ENCODE measurements at places on chromosomes 12 and 14.

GRCh38 chr14:51357250-51357649 is 117.2 kb downstream of the TMX1 start:
- peak; percentile 66 for DNase-seq

- no peak for DNase-seq
Measured at GRCh38 chr12:47739979-47740378, 14.7 kb upstream of the ENDOU start.

DNA sequence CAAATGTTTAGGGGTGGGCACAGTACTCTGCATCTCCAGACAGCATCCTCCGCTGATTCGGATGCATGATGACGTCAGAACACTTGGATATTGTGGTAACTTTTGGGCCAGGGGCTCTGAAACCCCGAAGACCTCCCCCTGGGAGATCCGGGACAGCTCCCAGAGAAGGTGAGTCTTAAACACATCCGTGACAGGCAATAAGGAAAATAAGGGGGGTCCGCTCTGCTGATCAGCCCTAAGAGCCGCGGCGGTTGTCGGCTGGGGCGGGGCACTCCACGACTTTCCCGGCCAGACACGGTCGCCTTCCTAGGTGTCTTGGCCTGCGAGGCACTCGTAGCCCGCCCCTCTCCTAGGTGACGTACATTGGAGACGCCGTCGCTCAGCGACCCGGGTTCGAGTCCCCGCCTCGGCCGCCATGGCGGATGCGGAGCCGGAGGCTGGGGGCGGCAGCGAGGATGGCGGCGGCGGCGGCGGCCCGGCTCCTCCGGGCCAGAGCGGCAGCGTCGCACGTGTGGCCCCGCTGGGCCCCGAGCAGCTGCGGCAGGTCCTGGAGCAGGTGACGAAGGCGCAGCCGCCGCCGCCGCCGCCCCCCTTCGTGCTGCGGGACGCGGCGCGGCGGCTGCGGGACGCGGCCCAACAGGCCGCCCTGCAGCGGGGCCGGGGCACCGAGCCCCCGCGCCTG is at the start of gene ZNF839:
Gene ZNF839 (plus strand): TSS at position 396 of the 682 bp plus-strand sequence. CDS start 20 bp downstream, at position 416.
- DNase-seq: peak; percentile 91

DNA sequence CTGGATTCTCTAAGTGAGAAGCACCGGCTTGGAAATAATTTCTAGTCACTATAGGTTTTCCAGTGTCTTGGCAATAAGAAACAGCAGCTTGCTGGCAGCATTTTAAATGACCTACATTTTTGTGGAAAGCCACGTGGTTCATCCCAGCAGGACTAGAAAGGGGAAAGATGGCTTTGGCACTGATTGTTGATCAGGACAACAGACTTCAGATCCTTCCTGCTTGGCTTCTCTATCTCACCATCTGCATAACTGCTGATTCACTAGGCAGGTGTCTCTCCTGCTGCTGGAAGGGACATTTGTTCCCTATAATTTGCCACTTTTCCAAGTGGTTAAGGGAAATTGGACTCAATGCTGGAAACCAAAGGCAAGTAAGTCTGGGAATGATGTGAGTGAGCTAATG is 131.0 kb downstream of the TTC8 start:
- peak; percentile 5 for DNase-seq

- DNase-seq: no peak
Measured at GRCh38 chr12:15428632-15429031, 106.3 kb downstream of the PTPRO start.

GRCh38 chr14:59707778-59708561 is 131.4 kb upstream of the CCDC175 start:
- no peak for DNase-seq

GRCh38 chr14:21631084-21631483 is 3.7 kb downstream of the OR10G2 start:
- DNase-seq: no peak

DNA sequence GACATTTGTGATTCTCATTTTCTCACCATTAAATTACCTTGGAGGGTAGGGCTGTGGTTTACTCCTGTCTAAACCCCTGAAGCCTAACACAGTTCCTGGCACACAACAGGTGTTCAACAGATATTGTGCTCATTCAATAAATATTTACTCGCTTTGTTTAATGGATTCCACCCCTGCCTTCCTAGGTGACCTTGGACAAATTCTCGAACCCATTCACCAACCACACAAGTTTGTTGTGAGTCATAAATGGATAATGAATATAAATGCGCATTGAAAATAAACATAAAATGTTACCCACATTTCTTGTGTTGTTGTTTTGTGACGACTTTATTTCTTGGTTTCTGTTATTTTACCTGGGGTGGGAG is 362 bp upstream of the TSFM start:
- DNase-seq: no peak

DNA sequence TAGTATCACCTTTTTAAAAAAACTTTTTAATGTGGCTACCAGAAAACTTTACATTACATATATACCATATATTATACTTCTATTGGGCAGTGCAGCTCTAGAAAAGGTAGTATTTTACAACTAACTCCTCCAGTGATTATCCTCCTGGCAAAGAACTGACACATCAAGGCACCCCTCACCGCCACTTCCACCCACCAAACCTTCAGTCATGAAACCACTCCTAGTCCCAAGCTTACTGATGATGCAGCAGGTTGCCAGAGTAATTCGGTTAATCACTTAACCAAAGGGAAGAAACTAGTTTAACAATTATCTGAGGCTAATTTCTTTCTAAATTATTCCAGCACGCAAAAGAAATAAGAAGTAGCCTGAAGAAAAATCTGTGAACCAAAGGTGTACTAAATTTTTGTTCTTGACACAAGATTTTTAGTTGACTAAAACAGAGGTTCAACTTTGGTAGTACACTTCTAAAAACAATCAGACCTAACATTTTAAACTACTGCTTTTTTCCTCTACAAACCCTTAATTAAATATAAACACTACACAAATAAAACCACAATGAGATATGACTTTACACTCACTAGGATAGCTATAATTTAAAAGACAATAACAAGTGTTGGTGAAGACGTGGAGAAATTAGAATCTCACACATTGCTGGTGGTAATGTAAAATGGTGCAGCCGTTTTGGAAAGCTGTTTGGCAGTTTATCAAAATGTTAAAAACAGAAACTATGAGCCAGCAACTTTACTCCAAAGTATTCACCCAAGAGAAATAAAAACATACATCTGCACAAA is 16.7 kb downstream of the SPPL3 start:
- no peak for DNase-seq

DNA sequence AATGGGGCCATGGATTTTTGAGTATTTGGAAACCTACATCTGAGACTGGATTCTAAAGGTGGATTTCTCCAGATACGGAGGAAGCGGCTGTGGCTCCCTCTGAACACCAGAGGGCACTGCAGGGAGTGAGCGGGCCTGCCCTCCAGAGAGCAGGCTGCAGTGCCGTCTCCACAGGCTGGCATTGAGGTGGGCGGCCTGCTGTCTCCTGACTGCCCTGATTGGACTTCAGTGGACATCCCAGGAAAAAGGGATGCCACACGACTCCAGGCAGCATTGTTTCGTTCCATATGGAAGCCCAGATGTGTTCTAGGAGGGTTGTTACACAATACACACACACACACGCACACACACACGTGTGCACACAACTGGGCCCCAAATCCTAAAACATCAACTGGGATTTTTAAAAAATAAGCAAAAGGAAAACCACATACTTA is 20.9 kb upstream of the ANO2 start:
- DNase-seq: peak; percentile 43

- DNase-seq: no peak
Measured at GRCh38 chr14:84017495-84017894, 1512.4 kb upstream of the FLRT2 start.

- DNase-seq: no peak
Measured at GRCh38 chr14:60904381-60904780, 76.5 kb downstream of the TRMT5 start.

DNA sequence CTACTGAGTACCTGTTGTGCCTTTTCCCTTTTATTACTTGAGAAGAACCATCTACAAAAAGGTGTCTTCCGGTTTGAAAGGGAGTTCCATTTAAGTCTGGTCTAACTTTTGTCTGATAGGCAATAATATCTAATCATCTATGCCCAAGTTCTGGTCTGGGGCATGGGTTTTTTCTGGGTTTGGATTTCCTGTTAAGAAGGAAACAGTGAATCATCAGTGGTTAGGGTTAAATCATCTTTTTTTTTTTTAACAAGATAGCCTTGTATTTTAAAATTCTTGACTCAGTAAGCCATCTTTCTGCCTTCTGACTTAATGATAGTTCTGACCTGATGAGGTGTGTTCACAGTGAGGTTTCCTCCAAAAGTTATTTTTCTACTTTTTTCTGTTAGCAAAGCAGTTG is 29.3 kb upstream of the CPNE8 start:
- DNase-seq: no peak

- peak; percentile 9 for DNase-seq
Measured at GRCh38 chr12:102300824-102301461, 103.3 kb upstream of the PMCH start.

GRCh38 chr12:107558816-107559382 is 126.7 kb upstream of the PWP1 start:
- no peak for DNase-seq

GRCh38 chr14:87331991-87332390 is 661.0 kb downstream of the GALC start:
- no peak for DNase-seq

- DNase-seq: no peak
Measured at GRCh38 chr12:132288516-132289215, 40.7 kb downstream of the GALNT9 start.

DNA sequence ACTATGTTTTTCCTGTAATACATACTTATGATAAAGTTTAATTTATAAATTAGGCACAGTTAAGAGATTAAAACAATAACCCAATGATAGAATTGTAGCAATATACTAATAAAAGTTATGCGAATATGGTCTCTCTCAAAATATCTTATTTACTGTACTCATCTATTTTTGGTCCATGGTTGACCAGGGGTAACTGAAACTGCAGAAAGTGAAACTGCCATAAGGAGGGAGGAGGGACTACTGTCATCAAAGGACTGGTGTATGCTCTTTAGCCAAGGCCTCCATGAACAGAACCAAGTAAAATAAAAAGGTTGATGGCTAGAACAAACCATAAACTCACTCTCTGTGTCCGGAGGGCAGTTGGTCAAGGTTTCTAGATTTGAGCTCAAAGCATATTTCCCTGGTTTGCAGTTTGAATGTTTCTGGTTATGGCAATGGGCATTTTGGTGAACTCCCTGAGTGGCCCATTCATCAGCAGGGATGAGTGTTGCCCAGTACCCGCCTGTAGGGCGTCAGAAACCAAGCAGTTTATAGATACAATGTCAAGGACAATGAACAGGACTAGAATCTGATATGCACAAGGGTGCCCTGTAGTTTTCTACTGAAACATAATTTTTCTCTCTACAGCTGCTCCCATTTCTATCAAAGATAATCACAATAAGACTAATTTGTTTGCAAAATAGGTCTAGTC is 19.8 kb downstream of the LEMD3 start:
- no peak for DNase-seq

DNA sequence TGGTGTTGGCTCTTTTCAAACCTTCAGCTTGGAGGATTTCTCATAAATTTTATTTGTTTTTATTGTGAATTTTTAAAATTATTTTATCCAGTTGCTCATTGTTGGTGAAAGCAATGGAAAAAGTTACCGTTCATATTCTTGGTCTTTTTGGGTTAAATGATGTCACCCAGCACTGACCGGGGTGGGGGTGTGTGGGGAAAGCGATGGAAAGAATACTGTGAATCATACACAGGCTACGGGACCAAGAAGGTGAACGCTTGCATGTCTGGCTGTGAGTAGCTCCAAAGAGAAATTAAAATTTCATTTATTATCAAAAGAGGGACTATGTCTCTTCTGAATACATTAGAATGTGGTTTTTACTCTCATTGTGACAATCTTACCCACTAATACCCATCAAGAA is 430.1 kb downstream of the AEBP2 start:
- DNase-seq: no peak

DNA sequence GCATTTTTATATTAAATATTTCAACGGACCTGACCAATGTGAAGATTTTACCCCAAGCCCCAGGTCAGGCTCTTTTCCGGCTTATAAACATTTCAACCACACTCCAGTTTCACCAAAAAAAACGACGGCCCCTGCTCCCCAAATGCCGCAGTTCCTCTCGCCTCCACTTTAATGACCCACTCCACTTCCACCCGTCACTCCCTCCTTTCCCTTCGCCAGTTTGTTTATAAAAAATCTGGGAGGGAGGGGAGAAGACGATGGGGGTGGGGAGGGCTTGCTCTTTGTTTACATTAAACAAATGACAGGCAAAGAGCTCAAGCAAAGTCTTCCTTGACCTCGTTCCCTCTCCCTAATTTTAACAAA is 5.4 kb downstream of the SIX6 start:
- peak; percentile 70 for DNase-seq

GRCh38 chr12:65615118-65615517 is 209.2 kb upstream of the HMGA2 start:
- no peak for DNase-seq

- DNase-seq: peak; percentile 32
Measured at GRCh38 chr12:7073946-7074345, 13.4 kb downstream of the C1S start.

GRCh38 chr14:65084554-65085505 is 17.5 kb downstream of the MAX start:
- DNase-seq: no peak

GRCh38 chr12:118346895-118347294 is 25.8 kb downstream of the TAOK3 start:
- no peak for DNase-seq

- DNase-seq: no peak
Measured at GRCh38 chr14:98513558-98513957, 758.4 kb downstream of the BCL11B start.

- DNase-seq: peak; percentile 22
Measured at GRCh38 chr14:103880348-103881267, 33.2 kb upstream of the PPP1R13B start.

- DNase-seq: no peak
Measured at GRCh38 chr14:69528143-69528542, 43.6 kb downstream of the PLEKHD1 start.

GRCh38 chr14:72630374-72630773 is 263.5 kb downstream of the DPF3 start:
- DNase-seq: no peak

DNA sequence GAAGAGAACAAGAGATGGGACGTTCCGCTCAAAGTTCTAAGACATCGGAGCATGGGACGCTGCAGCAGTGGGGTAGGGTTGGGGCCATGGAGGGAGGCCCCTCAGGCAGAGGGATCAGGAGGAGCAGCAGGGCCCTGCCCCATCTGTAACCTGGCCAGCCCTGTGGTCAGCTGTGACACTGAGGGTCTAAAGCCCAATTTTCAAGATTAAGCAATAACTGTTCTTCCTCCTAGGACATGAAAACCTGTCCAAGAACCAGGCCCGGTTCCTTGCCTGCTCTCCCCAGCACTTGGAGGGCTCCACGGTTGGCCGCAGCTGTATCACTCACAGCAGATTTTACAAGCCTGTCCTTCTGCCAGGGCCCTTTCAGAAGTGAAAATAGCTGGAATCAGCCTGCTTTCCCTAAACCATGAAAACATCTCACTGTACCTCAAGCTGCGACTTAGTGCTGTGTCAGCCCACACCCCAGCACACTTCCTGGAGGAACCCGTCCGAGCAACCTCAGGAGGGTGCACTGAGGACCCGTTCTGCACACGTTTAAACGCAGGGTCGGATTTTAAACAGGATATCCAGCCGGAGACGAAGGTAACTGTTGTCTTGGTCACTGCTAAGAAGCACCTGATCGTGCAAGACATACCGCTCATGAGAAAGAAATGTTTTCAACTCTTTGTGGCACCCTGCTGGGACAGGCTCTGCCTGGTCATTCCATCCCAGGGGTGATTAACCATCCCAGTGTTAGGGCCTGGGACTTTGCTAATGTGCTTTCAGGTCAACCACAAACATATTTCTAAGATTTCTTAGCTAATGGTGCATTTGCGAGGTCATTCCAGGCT is 201.9 kb upstream of the DIO3 start:
- DNase-seq: no peak

- DNase-seq: no peak
Measured at GRCh38 chr14:87960013-87960787, 32.8 kb downstream of the GALC start.

GRCh38 chr12:107093417-107094182 is at the start of gene CRY1:
TSS of gene CRY1 (minus strand) at chr12:107093549. CDS start at chr12:107092961, 588 bp downstream.
- DNase-seq: peak; percentile 94

All from NCI-H2081 (cell line).